ENCODE measurements at places on chromosomes 13 and 19. TPM values are rescaled to one million over a fixed set of nuclear protein-coding genes. Genes with fewer than 3 reads are reported as not detected.

ZNF223 gene
- polyA plus RNA-seq: 16.9 TPM

- no peaks in the 10 kb centered on the region for H3K36me3 ChIP-seq
- peaks cover 49% of the 10 kb centered on the region for H3K27me3 ChIP-seq
- H3K4me1 ChIP-seq: no peaks in the 10 kb centered on the region
Observed at GRCh38 chr19:31347828-31348392, 1.3 kb downstream of the TSHZ3 start.

DNA sequence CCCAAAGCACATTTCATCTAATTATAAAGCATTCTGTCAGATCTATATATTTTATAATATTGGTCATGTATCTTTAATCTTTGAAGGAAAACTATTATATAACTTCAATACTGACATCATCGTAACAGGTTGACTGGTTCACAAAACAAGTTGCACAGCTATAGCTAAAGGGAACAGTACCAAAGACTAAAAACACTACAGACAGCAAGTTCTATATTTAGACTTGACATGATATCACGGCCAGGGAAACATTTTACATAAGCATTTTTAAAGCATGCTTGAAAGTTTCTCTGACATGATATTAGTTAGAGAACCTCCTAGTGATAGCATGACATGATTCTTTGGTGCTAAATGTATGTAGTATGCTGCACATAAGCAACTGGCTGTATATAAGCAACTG is 182.5 kb downstream of the NDFIP2 start:
- H3K36me3 ChIP-seq: no peaks in the 10 kb centered on the region
- H3K4me3 ChIP-seq: no peak overlapping the region
- H3K4me1 ChIP-seq: peaks cover 2% of the 10 kb centered on the region
- no peaks in the 10 kb centered on the region for H3K27me3 ChIP-seq
- H3K27ac ChIP-seq: no peak overlapping the region

- H3K4me1 ChIP-seq: peaks cover 30% of the 10 kb centered on the region
- H3K4me3 ChIP-seq: peak overlapping the region; percentile 25
- no peaks in the 10 kb centered on the region for H3K36me3 ChIP-seq
- peaks cover 56% of the 10 kb centered on the region for H3K27me3 ChIP-seq
- DNase-seq: peak; percentile 27
Observed at GRCh38 chr19:45668342-45668871, 386 bp downstream of the GIPR start.

GRCh38 chr19:2328401-2329148 is at the start of the genes LSM7 and SPPL2B:
TSS of gene LSM7 (minus strand) at chr19:2328586. CDS start at chr19:2328566, 20 bp downstream.
TSS of gene SPPL2B (plus strand) at chr19:2328684. CDS start at chr19:2328710, 26 bp downstream.
- H3K4me3 ChIP-seq: peak within 1 kb of the TSS; percentile 95
- H3K36me3 ChIP-seq: peaks cover 23% of the 10 kb centered on the region
- H3K27me3 ChIP-seq: no peaks in the 10 kb centered on the region
- peaks cover 34% of the 10 kb centered on the region for H3K4me1 ChIP-seq
- H3K27ac ChIP-seq: peak within 1 kb of the TSS; percentile 97

FPR3 gene
- polyA plus RNA-seq: 4.9 TPM

- H3K36me3 ChIP-seq: no peaks in the 10 kb centered on the region
- peak; percentile 64 for DNase-seq
- peaks cover 4% of the 10 kb centered on the region for H3K4me1 ChIP-seq
- no peaks in the 10 kb centered on the region for H3K27me3 ChIP-seq
- no peak overlapping the region for H3K4me3 ChIP-seq
Observed at GRCh38 chr13:22596171-22596863, 584.5 kb upstream of the SGCG start.

GRCh38 chr13:50909605-50910484 is at the start of gene RNASEH2B:
TSS of gene RNASEH2B (plus strand) at chr13:50909791. CDS start at chr13:50910077, 286 bp downstream.
- H3K36me3 ChIP-seq: no peaks in the 10 kb centered on the region
- peak; percentile 66 for DNase-seq
- H3K27me3 ChIP-seq: no peaks in the 10 kb centered on the region
- peaks cover 14% of the 10 kb centered on the region for H3K4me1 ChIP-seq
- H3K4me3 ChIP-seq: peak within 1 kb of the TSS; percentile 84
- H3K27ac ChIP-seq: peak within 1 kb of the TSS; percentile 92

PRTN3 gene
- 0.22 TPM for polyA plus RNA-seq

DMKN gene
- 36.0 TPM for polyA plus RNA-seq

- no peak overlapping the region for H3K27ac ChIP-seq
- no peak overlapping the region for H3K4me3 ChIP-seq
- H3K27me3 ChIP-seq: peaks cover 6% of the 10 kb centered on the region
- no peaks in the 10 kb centered on the region for H3K36me3 ChIP-seq
- no peaks in the 10 kb centered on the region for H3K4me1 ChIP-seq
- no peak for DNase-seq
Observed at GRCh38 chr19:30150626-30151025, 208.6 kb downstream of the URI1 start.

CLEC11A gene
- 14.6 TPM for polyA plus RNA-seq

- H3K27ac ChIP-seq: no peak overlapping the region
- no peaks in the 10 kb centered on the region for H3K27me3 ChIP-seq
- H3K36me3 ChIP-seq: no peaks in the 10 kb centered on the region
- H3K4me3 ChIP-seq: no peak overlapping the region
Observed at GRCh38 chr13:46962281-46962941, 65.6 kb upstream of the HTR2A start.

Measured in large intestine (tissue), 12 donors.